ENCODE measurements at places on chromosomes 2 and 18. TPM values are rescaled to one million over a fixed set of nuclear protein-coding genes. Genes with fewer than 3 reads are reported as not detected.

The ZNG1B gene
- 19.3 TPM for total RNA-seq

The SLC11A1 gene
- total RNA-seq = 11.4 TPM

The NETO1 gene
- 1.6 TPM for total RNA-seq

The TPGS2 gene
- total RNA-seq = 128 TPM

DNA sequence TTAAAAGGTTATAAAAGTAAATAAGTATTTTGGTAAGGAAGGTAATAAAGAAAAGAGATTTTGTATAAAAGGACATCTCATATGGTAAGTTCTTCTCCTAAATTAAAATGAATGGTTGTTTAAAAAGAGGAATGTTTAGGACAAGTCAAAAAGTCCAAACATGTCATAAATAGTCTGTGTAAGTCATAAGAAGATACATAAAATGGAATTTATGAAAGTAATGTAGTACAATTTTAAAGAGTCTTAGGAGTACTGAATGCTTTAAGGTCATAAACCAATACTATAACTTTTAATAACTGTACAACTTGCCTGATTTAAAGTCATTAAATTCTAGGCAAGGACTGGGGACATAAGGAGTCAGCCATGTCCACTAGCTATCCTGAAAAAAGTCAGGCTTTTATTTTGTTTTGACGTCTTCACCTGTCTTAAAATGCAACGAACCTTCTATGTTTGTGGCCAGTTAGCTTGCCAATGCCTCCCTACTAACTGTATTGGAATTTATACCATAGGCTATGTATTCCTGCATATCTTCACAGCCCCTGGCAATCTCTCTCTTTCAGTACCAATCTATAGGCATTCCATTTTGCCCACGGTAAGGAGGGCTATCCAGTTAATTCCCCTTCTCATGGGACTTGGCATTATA is 312.3 kb upstream of the LRRTM4 start:
- no peaks in the 10 kb centered on the region for H3K4me1 ChIP-seq
- no peak overlapping the region for H3K4me3 ChIP-seq
- no peaks in the 10 kb centered on the region for H3K27me3 ChIP-seq

GRCh38 chr2:205764270-205764746 is 82.0 kb downstream of the NRP2 start:
- no peak overlapping the region for H3K27ac ChIP-seq
- no peak overlapping the region for H3K4me3 ChIP-seq
- no peaks in the 10 kb centered on the region for H3K36me3 ChIP-seq
- DNase-seq = no peak
- H3K4me1 ChIP-seq = peaks cover 6% of the 10 kb centered on the region

DNA sequence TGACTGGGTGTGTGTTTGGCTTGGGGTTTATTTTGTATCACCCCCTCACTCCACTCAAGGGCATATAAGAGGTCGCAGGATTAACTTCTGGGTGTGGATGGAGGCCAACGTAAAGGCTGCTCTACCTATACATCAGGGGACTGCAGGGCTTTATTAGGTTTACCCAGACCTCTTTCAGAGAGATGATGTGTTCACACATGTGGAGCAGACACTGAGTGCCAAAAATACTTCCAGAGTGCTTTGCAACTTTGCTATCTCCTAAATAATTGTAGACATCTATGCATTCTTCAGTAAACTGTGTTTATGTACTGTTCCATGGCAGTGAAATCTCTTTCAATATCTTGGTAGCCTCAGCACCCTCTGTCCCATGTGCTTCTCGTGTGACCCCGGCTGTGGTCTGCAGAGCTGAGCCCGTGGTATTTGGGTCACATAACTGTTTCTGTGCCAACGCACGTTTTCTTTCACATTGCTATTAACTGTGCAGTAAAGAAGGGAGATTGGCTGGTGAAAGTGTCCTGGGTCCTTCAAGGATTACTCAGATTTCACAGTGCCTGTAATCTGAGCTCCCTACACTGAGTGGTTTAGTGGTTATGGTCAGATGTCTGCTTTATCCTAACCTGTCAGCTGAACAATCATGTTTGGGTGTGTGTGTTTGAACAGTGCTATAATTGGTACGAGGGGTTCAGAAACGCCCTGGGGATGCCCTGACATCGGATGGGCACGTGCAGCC is 208.1 kb downstream of the VAPA start:
- no peaks in the 10 kb centered on the region for H3K36me3 ChIP-seq
- no peak for DNase-seq
- peaks cover 3% of the 10 kb centered on the region for H3K4me1 ChIP-seq
- no peak overlapping the region for H3K4me3 ChIP-seq

GRCh38 chr2:39432701-39433100 is 4.4 kb downstream of the MAP4K3 start:
- no peak for DNase-seq
- H3K4me3 ChIP-seq = no peak overlapping the region
- no peak overlapping the region for H3K27ac ChIP-seq
- no peaks in the 10 kb centered on the region for H3K36me3 ChIP-seq
- no peaks in the 10 kb centered on the region for H3K27me3 ChIP-seq

DNA sequence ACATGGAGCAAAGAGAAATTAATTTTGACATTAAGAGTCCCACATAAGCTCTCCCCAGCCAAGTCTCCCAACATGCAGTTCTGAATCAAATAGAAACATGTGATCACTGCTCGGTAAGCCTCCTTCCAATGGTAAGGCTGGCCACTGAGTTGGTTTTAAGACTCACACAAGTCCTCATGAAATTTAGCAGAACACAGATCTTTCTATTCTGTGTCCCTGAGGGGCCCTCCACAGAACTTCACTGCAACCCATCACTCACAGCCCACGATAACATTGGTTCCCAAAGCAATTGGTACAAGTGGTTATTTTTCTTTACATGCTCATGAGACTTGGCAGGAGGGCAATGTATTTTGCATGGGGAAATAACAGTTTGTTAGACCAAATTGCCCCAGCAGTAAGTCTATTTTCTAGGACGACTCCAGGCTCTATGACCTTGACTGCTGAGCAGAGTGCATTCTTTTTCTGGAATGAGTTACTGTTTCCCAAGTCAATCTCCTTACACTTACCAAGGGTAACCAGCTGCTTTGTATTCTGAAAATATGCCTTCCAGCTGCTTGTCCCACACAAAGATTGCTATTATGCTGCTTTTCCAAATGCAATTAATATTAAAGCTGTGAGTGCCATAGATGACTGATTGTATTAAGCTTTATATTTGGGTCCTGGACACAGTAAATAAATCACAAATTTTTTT is 142.3 kb upstream of the TANK start:
- H3K36me3 ChIP-seq = no peaks in the 10 kb centered on the region
- H3K27me3 ChIP-seq = no peaks in the 10 kb centered on the region
- no peak overlapping the region for H3K4me3 ChIP-seq
- no peaks in the 10 kb centered on the region for H3K4me1 ChIP-seq
- no peak overlapping the region for H3K27ac ChIP-seq
- DNase-seq = no peak

GRCh38 chr2:109400102-109400501 is 213.7 kb downstream of the SEPTIN10 start:
- H3K36me3 ChIP-seq = no peaks in the 10 kb centered on the region
- no peak overlapping the region for H3K4me3 ChIP-seq
- no peaks in the 10 kb centered on the region for H3K4me1 ChIP-seq
- H3K27ac ChIP-seq = no peak overlapping the region
- DNase-seq = no peak
- H3K27me3 ChIP-seq = no peaks in the 10 kb centered on the region

DNA sequence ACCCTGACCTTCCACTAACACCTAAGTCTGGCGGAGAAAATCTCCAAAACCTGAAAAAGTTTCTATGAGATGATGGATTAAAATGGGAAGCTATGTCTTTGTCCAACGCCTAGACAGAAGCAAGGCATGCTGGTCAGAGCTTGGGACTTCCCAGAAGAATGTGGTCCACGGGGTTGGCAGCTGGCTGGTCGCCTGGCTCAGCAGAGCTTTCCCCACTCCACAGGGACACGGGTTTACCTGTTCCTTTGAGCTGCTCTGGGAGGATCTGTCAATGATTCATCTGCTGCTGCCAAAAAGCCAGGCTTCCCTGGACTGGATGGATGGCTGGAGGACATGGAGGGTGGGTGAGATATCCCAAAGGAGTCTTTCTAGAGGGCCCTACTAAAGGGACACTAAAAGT is 10.8 kb downstream of the MBOAT2 start:
- no peak overlapping the region for H3K4me3 ChIP-seq
- H3K27me3 ChIP-seq = no peaks in the 10 kb centered on the region
- H3K27ac ChIP-seq = no peak overlapping the region
- no peaks in the 10 kb centered on the region for H3K36me3 ChIP-seq
- H3K4me1 ChIP-seq = no peaks in the 10 kb centered on the region

GRCh38 chr18:8480506-8481328 is 128.5 kb upstream of the RAB12 start:
- no peaks in the 10 kb centered on the region for H3K36me3 ChIP-seq
- H3K27ac ChIP-seq = no peak overlapping the region
- no peak overlapping the region for H3K4me3 ChIP-seq
- no peaks in the 10 kb centered on the region for H3K27me3 ChIP-seq
- peak; percentile 48 for DNase-seq

GRCh38 chr2:118968042-118968441 is 26.0 kb downstream of the MARCO start:
- no peak for DNase-seq
- H3K27ac ChIP-seq = no peak overlapping the region
- peaks cover 6% of the 10 kb centered on the region for H3K27me3 ChIP-seq
- no peaks in the 10 kb centered on the region for H3K4me1 ChIP-seq
- no peak overlapping the region for H3K4me3 ChIP-seq

DNA sequence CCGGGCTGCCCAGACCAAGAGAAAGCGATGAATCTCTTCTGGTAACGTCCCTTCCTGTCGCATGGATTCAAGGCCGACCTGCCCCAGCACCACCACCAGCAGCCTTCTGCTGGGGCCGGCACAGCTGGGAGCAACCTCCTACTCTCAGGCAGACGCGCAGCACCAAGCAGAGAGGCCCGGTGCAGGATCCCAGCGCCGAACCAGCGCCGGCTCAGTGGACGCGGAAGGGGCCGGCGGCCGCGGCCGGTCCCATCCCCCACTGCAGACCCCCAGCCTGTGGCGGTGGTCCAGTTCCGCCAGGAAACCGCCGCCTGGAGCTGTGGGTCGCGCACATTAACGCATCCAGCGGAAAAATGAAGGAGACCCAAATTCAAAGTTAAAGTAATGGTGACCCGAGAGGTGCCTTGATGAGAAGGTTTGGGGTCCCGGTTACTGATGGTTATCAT is 525 bp upstream of the MAL start:
- H3K27ac ChIP-seq = no peak overlapping the region
- H3K4me3 ChIP-seq = peak overlapping the region; percentile 13
- peaks cover 20% of the 10 kb centered on the region for H3K27me3 ChIP-seq
- H3K36me3 ChIP-seq = no peaks in the 10 kb centered on the region

DNA sequence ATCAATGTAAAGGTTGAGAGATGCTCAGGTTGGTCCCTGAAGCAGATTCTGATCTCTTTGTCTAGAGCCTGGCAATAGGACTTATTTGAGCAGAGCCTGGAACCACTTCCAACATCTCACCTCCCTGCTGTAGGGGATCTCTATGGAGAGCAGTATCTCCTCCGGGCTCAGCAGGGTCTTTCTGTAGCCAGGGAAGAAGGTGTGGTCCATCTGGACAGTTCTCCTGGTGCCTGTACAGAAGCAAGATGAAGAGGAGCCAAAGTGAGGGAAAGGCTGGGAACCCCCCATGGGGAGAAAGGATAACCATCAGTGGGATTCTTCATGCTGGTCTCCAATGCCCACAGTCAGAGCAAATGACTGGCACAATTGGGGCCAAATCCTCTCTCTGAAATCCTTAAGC is 34.8 kb downstream of the XDH start:
- H3K4me3 ChIP-seq = no peak overlapping the region
- no peaks in the 10 kb centered on the region for H3K27me3 ChIP-seq
- H3K27ac ChIP-seq = no peak overlapping the region
- H3K36me3 ChIP-seq = no peaks in the 10 kb centered on the region
- no peaks in the 10 kb centered on the region for H3K4me1 ChIP-seq
- DNase-seq = no peak

DNA sequence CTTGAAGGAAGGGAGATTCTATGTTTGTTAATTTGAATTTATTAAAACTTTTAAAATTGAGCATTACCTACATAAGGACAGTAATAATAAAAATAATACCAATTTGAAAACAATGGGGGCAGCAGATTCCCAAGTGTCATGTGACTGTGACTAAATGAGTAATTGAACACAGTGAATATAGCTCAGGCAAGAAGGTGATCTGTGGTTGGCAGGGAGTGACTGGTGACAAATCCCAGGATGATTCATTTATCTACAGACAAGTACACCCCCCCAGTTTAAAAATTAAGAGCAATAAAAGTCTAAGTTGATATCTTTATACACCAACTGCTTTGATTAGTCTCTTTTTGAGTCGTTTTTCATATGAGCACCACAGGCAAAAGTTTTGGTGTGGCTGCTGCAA is 299.5 kb downstream of the ARHGAP15 start:
- no peak overlapping the region for H3K4me3 ChIP-seq
- H3K4me1 ChIP-seq = no peaks in the 10 kb centered on the region
- DNase-seq = no peak
- no peak overlapping the region for H3K27ac ChIP-seq
- no peaks in the 10 kb centered on the region for H3K36me3 ChIP-seq

DNA sequence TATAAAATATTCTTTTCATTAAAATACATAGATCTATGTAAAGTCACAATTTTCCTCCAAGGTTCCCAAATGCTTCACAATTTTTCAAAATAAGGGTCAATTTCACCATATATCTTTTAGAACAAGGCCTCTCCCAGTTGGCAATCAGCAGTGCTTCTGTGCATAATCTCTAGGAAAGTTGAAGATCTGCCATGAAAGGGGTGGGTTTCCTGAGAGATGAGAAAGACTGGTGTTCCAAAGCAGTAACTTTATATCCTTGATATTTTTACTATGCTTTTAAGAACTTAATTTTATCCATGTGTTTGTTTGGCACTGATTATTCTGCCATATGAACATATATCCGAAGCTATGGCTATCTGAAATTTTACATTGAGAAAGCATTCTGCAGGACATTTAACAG is 199.4 kb upstream of the CYP26B1 start:
- no peak overlapping the region for H3K4me3 ChIP-seq
- no peaks in the 10 kb centered on the region for H3K4me1 ChIP-seq
- no peak overlapping the region for H3K27ac ChIP-seq
- no peaks in the 10 kb centered on the region for H3K27me3 ChIP-seq

DNA sequence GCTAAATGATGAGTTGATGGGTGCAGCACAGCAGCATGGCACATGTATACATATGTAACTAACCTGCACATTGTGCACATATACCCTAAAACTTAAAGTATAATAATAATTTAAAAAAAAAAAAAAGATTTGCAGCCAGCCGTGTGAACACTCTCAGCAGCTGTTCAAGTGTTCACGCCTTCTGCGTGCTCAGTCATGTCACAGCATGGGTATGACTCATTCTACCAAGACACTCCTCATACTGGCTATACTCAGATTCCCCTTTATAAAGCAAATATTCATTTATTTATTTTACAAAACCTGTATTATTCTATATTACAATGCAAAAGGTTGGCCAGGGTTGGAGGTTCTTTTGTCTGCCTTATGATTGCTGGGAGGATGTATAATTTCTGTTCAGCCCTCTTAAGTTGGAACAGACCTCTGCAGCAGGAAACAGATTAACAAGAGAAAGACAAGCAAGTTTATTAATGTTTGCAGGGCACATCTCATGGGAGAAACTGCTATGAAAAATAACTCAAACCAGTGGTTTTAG is 1230.6 kb upstream of the CHAC2 start:
- H3K36me3 ChIP-seq = no peaks in the 10 kb centered on the region
- no peaks in the 10 kb centered on the region for H3K4me1 ChIP-seq
- H3K27ac ChIP-seq = no peak overlapping the region
- H3K27me3 ChIP-seq = no peaks in the 10 kb centered on the region
- DNase-seq = no peak
